ENCODE measurements at places on chromosomes 7 and 10. TPM values are rescaled to one million over a fixed set of nuclear protein-coding genes. Genes with fewer than 3 reads are reported as not detected.

- DNase-seq: no peak
These were observed 135.1 kb downstream of the CHN2 start for GRCh38 chr7:29329686-29330085.

SPACDR gene
- polyA plus RNA-seq: 1.5 TPM

DNA sequence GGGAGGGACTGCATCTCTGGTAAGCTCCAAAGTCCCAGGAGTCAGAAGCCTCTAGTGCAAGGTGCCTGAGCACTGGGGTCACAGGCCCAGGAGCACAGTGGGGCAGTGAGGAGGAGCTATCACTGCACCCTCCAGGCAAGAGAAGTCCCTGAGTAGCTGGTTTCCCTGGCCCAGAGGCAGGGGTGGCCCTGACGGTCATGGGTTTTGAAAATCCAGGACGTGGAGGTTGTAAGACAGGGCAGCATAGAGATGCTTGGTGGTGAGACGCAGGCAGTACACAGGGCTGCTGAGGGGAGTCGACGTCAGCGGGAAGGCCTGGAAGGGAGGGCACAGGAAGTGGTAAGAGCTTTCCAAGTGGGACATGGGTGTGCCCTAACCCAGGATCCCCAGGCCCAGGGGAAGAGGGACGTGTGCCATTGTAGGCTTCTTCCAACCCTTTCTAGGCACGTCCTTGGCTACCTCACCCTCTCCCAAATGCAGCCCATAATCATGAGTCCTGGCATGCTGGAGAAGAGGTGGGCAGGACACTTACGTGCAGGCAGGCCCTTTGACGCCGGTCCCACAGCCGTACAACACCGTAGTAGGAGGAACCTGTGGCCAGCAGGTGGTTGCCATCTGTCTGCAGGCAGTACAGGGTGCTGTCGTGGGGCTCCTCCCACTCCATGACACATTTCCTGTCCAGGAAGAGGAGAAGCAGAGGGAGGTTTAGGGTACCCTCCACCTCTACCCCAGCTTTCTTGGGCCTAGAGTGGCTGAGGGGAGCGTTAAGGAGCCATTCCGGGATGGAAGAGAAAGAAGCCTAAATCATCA, 23.2 kb downstream of the DPCD start:
- DNase-seq: no peak

SEMA3E gene
- 1.5 TPM for polyA plus RNA-seq

FAM180A gene
- polyA plus RNA-seq: not detected

DNA sequence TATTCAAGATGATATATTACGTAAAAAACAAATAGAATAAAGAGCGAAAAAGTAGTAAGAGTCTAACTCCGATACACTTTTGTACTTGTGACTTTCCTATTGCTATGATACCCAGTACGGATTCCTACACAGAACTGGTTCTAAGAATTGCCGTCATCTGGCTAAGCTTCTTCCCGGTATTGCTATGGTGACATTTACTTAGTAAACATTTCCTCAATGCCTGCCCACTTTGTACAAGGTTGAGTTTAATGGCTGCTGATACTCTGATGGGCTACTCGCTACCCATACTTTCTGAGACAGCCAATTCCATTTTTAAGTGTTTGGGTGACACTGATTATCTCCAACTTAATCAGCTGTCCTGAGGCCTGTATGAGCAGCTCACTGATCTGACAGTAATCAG, 55.6 kb downstream of the OSBPL3 start:
- no peak for DNase-seq

- DNase-seq: no peak
These were observed 451.4 kb downstream of the SUGCT start for GRCh38 chr7:40586197-40586596.

DNA sequence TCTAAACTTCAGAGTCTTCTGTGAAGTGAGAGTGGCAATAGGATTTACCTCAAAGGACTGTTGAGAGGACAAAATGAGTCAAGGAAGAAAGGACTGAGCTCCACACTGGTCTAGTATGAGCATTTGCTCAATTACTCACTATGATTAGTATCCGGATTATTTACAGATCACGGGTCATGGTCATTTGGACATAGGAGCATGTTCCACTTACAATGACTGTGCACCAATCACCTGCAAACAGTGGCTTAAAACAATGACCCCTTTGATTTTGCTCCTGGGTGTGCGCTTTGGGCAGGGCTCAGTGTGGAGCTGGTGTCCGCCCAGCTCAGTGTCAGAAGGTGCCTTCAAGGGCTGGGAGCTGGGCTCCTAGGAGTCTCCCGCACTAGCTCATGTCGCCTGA, 225.4 kb downstream of the TCERG1L start:
- no peak for DNase-seq

DNA sequence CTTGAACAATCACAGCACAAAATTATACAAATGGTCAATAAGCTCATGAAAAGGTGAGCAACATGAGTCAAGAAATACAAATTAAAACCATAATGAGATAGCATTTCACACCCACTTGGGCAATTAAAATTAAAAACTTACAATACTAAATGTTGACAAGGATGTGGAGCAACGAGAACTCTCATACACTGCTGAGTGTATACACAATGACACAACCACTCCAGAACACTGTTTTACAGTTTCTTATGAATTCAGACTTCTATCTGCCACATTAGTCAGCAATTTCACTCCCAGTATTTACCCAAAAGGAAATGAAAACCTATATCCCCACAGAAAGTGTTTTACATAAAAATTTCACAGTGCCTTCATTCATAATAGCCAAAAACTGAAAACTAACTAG, 31.1 kb downstream of the GDI2 start:
- DNase-seq: no peak

DNA sequence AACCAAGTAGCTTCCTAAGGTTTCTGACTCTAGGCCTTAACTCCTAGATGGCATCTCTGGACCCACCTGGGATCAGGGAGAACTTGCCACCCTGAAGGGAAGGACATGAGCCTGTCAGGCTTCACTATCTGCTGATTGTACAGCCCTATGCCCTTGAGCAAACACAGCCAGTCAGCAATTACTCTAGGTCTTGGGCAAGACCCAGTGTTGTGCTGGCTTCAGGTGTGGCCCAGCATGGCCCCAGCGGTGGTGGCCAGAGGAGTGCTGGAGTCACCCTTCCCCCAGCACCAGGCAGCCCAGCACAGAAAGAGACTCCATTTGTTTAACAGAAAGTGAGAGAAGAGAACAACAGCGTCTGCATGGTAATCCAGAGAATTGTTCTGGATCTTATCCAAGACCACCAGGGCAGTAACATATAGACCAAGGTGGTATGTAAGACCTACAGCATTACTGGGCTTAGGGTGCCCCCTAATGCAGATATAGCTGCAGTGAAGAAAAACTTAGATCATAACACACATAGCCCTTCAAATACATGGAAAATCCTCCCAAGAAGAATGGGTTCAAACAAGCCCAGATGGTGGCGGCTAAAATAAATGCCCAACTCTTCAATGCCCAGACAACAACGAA, 207.7 kb downstream of the MAGI2 start:
- DNase-seq: no peak

- DNase-seq: no peak
These were observed 229.9 kb downstream of the ADARB2 start for GRCh38 chr10:1507436-1507835.

TLL2 gene
- polyA plus RNA-seq: 0.97 TPM

DNA sequence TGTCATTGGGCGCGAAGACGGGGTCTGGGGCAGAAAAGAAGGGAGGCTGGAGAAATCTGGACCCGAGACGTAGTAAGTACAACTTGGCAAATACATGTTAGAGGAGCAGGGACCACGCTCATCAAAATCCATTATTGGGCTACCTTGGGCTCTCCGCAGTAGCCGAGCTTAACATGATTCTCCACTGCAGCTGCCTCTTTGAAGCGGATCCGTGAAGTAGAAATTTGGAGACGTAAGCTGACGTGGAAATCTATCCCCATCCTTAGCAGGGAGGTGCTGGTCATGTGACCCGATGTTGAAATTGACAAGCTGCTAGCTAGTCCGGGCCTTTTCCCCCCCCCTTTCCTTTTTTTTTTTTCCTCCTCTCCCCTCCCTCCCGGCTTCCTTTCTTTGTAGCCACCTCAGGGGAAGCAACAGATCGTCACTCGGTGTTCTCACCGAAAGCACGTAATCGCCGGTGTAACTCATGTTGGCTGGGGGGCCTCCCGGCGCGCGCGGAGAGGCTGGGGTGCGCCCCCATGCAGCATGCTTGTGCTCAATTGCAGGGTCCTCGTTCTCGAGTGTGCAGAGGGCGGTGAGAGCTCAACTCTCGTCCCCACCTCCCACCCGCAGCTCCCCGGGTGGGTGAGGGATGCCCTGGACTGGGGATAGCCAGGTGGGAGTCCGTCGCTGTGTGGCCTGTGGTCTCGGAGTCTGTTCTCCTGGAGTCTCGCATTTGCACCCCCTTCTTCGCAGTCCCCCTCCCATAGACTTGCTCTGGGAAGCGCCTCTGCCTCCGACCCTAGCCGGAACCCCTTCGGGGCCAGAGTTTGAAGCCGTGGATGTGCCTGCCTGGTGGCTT, at the start of gene HOXA11:
HOXA11 (minus strand) TSS at position 220 of the 841 bp plus-strand sequence; CDS start at position 132, 88 bp downstream.
- peak; percentile 88 for DNase-seq

DNA sequence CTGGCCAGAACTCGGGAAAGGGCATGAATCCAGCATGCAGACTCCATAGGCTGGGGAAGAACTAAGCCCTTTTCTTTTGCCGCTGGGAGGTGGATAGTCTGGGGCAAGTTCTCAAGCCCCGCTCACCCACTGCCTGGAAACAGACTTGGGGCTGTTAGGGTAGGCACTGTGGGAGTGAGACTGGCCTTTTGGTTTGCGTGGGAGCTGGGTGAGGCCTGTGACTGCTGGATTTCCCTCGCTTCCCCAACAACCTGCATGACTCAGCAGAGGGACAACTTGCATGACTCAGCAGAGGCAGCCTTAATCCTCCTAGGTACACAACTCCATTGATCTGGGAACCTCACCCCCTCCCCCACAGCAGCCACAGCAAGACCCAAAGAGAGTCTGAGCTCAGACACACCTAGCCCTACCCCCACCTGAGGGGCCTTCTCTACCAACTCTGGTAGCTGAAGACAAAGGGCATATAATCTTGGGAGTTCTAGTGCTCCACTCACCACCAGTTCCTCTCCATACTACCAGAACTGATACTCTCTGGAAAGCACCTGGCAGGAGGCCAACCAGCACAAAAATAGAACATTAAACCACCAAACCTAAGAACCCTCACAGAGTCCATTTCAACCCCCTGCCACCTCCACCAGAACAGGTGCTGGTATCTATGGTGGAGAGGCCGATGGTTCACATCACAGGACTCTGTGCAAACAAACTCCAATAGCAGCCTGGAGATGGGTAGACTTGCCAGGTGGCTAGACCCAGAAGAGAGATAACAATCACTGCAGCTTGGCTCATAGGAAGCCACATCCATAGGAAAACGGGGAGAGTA, 81.4 kb upstream of the LAMB4 start:
- DNase-seq: no peak

DNA sequence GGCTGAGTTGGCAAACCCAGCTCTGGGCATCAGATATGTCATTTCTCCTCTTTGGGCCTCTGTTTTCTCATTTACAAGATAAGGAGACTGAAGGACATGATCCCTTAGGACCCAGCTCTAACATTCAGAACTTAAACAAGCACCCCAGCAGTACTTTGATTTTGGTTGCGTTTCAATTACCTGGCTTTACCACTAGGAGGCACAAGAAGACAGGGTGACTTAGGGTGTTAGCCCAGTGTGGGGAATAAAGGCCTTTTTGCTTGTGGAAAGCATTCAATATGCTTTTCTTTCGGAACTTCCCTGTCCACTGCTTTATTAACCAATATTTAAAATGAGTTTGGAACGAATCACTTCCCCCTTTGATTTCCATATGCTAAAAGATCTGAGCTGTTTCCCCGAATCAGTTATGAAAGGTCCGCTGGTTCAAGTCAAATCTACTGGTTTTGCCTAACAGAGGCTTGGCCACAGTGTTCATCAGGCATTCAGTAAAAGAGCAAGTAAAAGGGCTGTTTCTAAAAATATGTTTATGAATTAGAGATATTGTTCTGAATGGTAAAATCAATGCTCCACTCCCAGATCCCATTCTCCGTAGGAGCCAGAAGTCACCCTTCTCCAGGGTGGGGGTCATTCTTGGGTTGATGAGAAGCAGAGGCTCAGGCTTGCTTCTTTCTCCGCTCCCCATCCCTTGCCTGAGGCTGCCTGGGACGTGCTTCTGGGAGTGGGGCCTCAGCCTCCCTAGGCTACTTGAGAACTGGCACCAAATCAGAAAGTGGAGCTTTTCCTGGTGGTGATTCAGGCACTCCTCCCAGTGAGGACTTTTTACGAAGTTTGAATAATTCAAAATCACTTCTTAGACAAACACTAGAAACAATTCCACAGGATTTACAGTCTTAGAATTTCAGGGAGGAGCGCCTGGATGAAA, 105.5 kb downstream of the MYOF start:
- DNase-seq: peak; percentile 65

DUS4L gene
- 18.2 TPM for polyA plus RNA-seq

- no peak for DNase-seq
These were observed 32.5 kb upstream of the CNTNAP2 start for GRCh38 chr7:146084086-146084485.

MSMB gene
- polyA plus RNA-seq: not detected

- DNase-seq: no peak
These were observed 1055.1 kb downstream of the KCNMA1 start for GRCh38 chr10:76582531-76582930.

PPP1R3A gene
- polyA plus RNA-seq: not detected

DNA sequence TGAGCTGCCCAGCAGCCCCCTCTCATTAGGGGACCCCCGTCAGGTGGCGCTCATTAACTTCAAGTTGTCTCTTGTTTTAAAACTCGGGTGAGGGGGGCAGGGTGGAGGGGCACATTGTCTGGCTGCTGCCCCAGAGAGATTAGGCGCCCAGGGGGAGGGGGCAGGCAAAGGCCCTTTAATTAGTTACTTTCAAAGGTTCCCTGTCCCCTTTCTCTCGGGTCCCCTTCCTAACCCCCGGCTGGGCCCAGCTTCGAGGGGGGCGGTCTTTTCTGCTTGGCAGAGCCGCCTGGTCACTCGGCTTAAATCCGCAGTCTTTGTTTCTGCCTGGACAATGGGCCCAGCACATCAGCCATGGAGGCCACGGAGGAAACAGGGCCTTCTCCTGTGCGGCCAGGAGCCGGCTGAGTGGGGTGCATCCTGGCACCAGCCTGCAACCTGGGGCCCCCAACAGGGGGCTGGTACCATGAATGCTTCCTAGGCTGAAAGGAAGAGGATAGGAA, 38.9 kb upstream of the SLF2 start:
- DNase-seq: no peak

- no peak for DNase-seq
These were observed 296.5 kb downstream of the SORCS3 start for GRCh38 chr10:104937567-104937966.

DNA sequence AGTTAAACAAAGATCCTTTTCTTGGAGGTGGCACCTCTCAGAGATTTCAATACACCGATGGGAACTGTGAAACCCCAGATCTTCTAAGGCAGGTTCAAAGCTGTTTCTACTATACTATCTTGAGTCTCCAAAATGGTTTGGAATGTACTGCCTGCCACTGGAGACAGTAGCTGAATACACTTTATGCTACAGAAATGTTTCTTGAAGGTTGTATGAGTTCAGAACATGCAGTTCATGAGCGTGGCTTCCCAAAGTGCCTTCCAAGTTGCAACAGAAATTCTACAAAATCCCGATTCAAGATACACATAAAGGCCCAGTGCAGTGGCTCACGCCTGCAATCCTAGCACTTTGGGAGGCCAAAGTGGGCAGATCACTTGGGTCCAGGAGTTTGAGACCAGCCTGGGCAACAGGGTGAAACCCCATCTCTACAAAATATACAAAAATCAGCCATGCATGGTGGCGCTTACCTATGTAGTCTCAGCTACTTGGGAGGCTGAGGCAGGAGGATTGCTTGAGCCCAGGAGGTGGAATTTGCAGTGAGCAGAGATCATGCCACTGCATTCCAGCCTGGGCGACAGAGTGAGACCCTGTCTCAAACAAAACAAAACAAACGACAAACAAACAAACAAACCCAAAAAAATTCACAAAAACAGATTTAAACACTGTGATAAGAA, 36.3 kb downstream of the FAM171A1 start:
- no peak for DNase-seq

- DNase-seq: no peak
These were observed 104.7 kb upstream of the ARMC3 start for GRCh38 chr10:22823109-22823508.

Measured in right renal pelvis (tissue), 4 donors.